ENCODE measurements at places on chromosomes 5 and 9.

DNA sequence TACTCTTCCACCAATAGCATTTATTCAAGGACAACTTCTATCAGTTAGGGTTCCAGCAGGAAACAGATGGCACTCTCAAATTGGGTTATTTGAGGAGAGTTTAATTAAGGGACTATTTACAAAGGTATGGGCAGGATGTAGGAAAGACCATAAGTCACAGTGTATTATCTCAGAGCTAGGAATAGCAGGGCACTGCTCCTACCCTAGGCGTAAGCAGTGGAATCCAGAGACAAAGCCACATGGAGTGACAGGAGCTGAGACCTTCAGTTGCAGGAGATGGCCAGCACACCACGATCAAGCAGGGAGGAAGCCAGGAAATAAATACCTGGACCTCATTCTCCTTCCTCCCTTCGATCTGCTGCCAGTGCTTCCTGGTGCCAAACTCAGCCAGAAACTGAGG lies 274.9 kb upstream of the SLC30A5 start:
- no peak for DNase-seq

- no peak for DNase-seq
These were observed 53.9 kb upstream of the RIC1 start for GRCh38 chr9:5575000-5575399.

DNA sequence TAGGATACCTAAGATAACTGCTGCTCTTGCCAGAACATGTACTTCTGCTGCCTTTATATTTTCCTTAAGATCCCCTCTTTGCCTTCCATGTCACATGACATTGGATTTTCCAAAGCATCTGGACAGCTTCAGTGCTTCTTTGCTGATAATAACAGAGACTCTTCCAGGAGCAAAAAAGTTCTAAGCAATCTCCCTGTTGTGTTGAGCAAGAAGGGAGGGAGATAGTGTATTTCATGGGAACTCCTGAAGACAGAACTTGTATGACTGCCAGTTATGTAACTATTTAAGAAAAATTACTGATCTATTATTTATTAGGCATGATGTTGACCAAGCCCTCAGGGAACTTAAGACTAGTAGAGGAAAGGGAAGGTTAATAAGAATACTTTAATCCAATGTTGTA lies 454.7 kb downstream of the SPATA31D1 start:
- DNase-seq = no peak

DNA sequence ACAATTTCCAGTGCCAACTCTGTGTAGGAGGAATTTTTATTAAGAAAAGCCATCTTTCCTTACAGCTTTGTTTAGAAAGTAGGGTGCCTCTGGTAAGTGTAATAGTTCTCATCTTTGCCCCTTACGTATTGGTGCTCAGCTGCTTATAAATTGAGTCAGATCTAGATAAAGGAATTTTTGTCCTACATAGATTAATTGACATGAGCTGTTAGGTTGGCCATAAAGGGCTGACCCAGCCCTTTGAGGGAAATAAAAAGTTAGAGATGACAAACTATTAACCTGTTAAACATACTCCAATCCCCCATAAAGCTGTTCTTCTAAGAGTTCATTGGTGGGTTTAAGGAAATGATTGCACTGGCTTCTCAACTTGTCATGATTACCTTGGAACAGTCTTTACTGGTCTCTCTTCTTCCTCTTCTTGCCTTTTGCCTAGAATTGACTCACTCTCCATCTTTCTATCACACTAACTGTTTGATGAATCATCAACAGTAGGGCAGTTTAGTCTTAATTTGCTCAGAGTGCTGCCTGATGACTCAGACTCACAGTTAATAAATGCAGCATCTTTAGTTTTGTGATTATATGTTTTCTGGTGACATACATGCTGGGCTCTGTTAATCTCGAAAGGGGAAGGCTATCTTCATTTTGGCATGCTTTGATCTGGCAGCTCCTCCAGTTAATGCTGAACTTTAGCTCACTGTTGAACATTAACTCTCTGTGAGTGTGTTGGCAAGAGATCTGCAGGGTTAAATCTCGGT lies 51.7 kb downstream of the ARHGAP26 start:
- DNase-seq = no peak

DNA sequence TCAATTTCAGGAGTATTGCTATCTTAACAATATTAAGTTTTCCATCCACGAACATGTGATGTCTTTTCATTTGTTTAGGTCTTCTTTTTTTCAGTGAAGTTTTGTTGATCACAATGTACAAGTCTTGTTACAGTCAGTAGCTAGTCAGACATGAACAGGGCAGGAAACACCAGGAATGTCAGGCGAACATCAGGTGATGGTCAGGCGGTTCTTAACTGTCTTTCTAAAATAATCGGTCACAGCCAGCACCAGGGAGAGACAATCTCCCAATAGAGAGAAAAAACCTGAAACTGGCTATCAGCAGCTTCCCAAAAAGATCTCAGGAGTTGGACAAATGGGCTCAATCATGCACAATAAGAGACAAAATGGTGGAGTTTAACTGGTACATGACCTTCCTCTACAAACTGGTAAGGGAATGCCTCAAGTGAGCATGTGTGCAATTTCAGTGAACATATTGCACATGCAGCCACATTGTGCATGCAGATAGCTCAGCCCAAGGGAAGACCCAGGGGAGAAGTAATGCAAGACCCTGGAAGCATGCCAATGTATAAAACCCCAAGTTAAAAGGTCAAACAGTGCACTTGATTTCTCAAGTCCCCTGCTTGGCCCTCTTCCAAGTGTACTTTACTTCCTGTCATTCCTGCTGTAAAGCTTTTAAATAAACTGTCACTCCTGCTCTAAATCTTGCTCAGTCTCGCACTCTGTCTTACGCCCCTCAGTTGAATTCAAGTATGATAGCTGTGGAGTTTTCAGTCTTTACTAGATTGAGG lies 176.1 kb upstream of the RASEF start:
- DNase-seq = no peak

DNA sequence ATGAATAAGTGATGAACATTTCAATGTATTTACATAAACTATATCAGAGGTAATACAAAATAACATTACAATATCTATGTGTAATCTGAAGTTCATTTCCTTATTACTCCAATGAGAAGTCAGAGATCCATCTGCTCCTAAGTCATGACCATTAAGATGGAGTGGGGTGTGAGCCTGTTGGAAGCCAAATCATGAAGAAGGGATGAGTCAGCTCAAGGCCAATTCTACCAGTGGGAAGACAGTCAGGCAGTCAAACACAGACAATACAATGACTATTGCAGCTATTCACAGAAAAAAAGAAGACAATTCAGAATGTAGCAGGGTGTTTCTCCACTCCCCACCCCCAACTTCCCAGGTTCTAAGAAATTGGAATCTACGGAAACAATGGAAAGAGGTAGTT lies 155.0 kb downstream of the NFIB start:
- no peak for DNase-seq

- no peak for DNase-seq
These were observed 486.7 kb downstream of the RAB3C start for GRCh38 chr5:59069438-59070079.

GRCh38 chr5:147737921-147738320 lies 44.6 kb downstream of the JAKMIP2 start:
- DNase-seq = no peak

DNA sequence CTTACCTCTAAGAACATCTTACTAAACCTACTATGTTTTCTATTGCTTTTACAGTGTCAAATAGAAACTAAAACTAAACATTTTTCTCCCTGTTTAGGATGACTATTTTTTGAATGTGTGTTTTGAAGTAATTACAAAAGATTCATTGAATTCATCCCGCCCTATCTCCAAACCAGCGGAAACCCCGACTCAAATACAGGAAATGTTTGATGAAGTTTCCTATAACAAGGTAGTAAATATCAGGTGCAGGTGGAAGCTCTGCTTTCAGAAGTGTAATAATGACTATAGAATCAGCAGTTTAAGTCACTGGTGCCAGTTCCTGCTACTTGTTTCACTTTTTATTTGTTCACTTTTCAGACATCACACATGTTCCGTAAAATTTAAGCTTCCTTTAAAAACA lies 20.0 kb downstream of the ERAP2 start:
- DNase-seq = no peak

DNA sequence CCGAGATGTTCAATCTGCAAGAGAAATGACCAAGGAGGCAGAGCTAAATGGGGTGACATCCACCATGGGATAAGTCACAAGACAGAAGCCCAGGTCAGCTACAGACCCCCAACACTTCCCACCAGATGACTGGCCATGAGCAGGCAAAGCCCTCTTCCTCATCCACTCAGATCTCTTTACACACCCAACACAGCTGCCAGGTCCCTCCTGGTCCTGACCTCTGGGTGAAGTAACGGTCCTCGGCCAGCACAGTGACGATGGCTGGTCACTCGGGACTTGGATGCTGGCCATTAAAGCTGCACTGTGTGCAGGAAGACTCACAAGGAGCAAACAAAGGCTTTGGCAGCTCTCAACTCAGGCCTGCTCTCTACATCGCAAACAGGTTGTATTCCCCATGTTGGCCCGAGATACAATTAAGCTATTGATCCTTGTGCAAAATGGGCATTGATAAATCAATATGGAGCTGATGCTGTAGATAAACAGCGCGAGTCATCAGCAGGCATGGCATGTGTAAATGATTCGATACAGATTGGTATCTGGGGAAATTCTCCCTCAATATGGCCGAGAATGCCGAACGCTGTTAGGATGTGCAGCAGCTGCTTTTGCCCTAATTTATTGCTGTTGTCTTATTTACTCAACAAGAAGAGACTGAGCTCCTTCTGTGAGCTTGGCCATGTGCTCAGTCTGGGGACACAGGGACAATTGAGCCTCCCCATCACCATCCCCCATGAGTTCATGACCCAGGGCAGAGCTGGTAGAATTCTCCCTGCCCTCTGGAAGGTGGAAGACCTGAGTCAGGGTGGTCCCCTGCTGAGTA lies 98.7 kb downstream of the C5orf15 start:
- no peak for DNase-seq

GRCh38 chr5:107247427-107247826 lies 423.3 kb downstream of the EFNA5 start:
- DNase-seq = no peak

GRCh38 chr5:163135849-163136248 lies 301.5 kb upstream of the CCNG1 start:
- no peak for DNase-seq

- DNase-seq = no peak
These were observed 329 bp downstream of the CDC23 start for GRCh38 chr5:138212828-138213160.

DNA sequence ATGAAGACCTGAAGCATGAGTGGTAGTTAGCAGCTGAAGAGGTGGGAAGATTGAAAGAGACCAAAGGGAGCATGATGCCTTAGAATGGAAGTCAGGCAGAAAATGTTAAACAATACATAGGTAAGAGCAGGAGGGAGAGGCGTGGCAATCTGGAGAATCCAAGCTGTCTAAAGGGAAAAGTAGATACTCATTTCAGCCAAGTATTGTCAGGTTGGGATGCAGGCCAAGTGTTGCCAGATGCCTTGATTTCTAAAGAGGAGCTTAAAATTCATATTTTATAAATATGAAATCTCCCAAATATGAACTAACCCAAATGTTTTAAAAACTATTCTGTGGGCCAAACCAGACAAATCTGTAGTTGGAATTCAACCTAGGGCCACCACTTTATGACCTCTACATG lies 4.2 kb downstream of the PAM start:
- DNase-seq = no peak

- DNase-seq = no peak
These were observed 66.8 kb downstream of the PLPP1 start for GRCh38 chr5:55467862-55468551.

DNA sequence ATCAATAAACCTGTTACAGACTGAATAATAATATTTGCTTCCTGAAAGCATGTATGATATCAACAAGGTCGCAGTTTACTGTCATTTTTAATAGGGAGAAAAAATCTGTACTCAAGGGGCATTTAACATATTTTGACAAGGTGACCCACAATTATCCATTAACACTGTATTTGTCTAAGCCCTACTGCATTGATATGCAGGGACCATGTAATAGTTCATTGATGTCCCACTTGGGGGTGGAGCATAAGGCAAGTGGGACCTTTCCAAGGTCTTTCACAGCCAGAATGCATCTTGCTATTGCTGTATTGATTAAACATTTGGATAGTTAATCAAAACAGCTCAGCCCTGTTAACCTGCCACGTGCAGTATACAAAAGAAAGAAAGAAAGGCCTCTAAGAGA lies 502.0 kb downstream of the NR2F1-AS1 start:
- DNase-seq = no peak

- no peak for DNase-seq
These were observed 106.0 kb downstream of the C9orf50 start for GRCh38 chr9:129514891-129515290.

DNA sequence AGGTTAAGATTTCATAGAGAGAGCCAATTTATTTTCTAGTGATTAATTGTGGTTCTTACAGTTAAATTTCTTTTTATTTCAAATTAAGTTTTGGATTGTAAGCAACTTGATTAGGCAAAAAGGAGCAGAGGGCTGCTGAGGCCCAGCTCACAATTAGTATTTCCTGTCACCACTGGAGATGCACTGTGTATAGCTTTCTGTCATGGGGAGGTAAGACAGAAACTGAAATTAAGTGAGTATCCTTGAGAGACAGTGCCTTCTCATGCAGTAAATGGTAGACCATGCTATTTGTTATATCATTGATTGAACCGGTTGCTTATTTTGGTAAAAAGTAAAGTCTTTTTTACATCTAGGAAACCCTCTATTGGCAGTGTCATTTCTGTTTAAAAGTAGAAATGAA lies 190.7 kb downstream of the CCDC171 start:
- no peak for DNase-seq

DNA sequence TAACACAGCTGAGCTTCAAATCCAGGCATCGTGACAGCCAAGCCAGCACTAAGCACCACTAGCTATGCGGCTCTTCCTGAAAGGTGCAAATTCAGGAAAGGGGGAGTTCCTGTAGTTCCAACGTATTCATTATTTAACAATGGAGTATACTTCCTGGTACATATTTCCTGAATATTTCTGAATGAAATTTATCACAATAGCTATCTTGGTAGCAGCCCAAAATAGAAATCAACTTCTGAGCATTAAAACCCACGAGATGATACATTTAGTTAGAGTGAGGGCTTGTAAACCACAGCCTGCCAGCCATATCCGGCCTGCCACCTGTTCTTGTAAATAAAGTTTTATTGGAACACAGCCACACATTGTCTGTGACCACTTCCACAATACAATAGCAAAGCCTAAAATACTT lies 109.7 kb upstream of the RETREG1 start:
- DNase-seq = no peak

DNA sequence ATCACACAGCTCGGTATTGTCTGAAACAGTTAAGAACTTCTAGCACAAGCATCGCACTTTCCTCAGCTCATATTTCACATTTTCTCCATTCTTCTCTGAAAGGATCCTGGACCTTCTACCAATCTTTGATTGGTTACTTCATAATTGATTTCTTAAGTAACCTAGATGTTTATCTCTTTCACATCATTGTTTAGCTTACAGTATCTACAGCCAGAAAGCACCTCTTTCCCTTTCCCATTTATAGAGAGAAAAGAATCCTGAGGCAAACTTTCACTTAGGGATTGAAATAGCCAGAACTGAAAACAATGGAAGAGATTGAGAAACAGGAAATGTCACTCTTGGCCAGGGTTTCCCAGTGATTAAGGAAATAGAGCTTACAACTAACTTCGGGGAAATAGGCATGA lies 2.5 kb downstream of the IL33 start:
- DNase-seq = no peak
